ENCODE measurements at places on chromosomes 6 and 20. TPM values are rescaled to one million over a fixed set of nuclear protein-coding genes. Genes with fewer than 3 reads are reported as not detected.

The POFUT1 gene
- 38.7 TPM for total RNA-seq

DNA sequence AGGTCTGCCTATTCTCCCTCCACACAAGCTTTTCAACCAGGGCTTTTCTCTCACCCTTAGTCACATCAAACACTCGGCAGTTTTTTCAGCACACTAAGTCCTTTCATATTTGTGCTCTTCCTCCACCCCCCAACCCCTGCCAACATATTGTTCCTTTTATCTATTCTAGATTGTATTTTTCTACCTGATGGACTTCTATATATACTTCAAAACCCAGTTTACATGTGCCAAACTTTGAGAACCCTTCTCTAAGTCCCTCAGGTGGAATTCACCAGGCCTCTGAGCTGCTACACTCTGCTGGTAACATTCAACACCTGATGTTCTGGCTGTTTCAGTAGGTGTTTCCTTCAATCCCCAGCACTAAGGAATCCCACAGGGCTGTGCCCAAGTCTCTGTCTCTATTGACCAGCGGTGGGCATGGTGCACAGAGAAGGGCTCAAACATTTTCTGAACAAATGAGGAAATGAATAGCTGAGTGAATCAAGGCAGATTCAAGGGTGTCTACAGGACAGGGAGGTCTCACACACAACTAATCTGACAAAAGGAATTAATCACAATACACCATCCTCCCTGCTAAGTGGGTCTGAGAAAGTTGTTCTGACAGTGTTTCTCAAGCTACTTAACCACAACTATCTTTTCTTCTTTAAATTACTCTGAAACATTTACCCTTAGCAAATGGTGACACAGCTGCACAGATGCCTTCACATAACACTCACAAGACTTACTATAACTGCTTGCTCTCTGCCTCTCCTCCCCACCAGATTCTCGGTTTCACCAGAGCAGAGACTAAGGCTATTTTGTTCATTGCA is 166.5 kb downstream of the TSHZ2 start:
- H3K4me3 ChIP-seq: no peak overlapping the region
- DNase-seq: no peak
- H3K27ac ChIP-seq: no peak overlapping the region
- no peaks in the 10 kb centered on the region for H3K27me3 ChIP-seq
- H3K36me3 ChIP-seq: no peaks in the 10 kb centered on the region

The TMEM170B gene
- total RNA-seq: 5.6 TPM

- no peaks in the 10 kb centered on the region for H3K36me3 ChIP-seq
- no peak overlapping the region for H3K4me3 ChIP-seq
- no peaks in the 10 kb centered on the region for H3K27me3 ChIP-seq
- DNase-seq: no peak
- H3K27ac ChIP-seq: no peak overlapping the region
Measured at GRCh38 chr6:127794405-127794804, 106.5 kb downstream of the THEMIS start.

The NHSL1 gene
- total RNA-seq: 17.4 TPM

DNA sequence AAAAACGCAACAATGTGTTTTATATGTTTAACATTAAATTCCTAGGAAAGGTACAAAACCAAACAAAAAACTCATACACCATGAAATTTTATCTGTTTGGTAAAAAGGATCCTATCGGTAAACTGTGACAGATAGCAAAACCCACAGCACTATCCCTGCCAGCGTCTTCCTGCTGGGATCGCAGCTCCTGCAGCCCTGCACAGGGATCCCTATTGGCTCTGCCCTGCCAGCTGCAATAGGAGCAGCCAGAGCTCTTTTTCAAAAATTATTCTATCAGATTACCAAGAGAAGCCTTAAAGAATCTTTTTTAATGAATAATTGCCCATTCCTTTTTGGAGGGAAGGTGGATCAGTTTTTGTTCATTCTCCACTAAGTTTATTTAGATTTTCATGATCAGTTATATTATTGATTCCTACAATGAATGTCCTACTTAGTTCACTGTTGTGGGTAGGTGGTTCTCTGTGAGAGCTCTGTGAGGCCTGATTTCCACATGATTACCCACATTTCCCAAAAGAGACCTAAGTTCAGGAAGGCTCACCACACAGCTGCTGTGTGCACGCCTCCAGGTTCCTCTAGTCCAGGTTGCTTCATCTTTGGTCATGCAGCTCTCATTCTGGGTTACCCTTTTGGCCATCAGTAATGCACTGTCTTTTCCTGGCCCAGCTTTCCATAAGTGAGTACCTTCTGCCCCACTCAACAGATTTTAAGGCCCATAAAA is 293.8 kb downstream of the FRK start:
- no peak for DNase-seq
- H3K36me3 ChIP-seq: no peaks in the 10 kb centered on the region
- H3K27ac ChIP-seq: no peak overlapping the region
- H3K4me3 ChIP-seq: no peak overlapping the region

GRCh38 chr6:92945799-92946198 is 473.6 kb downstream of the EPHA7 start:
- H3K27me3 ChIP-seq: no peaks in the 10 kb centered on the region
- no peak overlapping the region for H3K27ac ChIP-seq
- no peak overlapping the region for H3K4me3 ChIP-seq
- no peak for DNase-seq
- H3K4me1 ChIP-seq: no peaks in the 10 kb centered on the region
- no peaks in the 10 kb centered on the region for H3K36me3 ChIP-seq

DNA sequence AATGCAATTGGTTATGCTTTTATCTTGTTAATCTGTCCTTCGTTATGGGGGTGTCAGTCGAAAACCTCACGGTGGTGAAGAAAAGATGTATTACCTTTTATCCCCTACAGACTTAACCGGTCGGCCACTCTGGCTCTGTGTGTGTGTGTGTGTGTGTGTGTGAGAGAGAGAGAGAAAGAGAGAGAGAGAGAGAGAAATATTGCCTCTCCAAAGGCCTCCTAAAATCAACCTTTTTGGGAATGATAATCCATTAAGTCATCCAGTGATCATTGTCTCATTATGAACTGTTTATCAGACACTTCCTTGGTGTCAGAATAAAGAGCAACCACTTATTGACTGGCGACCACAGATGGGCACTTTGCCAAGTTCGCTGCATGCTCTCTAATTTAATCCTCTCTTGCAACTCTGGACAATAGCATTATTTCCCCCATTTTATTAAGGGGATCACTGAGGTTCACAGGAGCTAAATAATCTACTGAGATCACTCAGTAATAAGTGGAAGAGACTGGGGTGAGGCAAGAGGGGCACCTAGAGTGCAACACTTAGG is 30.7 kb downstream of the SLC35D3 start:
- no peaks in the 10 kb centered on the region for H3K36me3 ChIP-seq
- no peak for DNase-seq
- no peaks in the 10 kb centered on the region for H3K4me1 ChIP-seq
- no peak overlapping the region for H3K4me3 ChIP-seq

- no peak overlapping the region for H3K27ac ChIP-seq
- H3K36me3 ChIP-seq: no peaks in the 10 kb centered on the region
- no peak for DNase-seq
- no peak overlapping the region for H3K4me3 ChIP-seq
- H3K4me1 ChIP-seq: no peaks in the 10 kb centered on the region
- no peaks in the 10 kb centered on the region for H3K27me3 ChIP-seq
Measured at GRCh38 chr20:46803123-46804020, 91.3 kb upstream of the EYA2 start.
